EL (cell line): ENCODE measurements at places on chromosomes 12 and 14.

- no peak for DNase-seq
These were observed 200.2 kb downstream of the TMTC3 start for GRCh38 chr12:88342251-88342806.

DNA sequence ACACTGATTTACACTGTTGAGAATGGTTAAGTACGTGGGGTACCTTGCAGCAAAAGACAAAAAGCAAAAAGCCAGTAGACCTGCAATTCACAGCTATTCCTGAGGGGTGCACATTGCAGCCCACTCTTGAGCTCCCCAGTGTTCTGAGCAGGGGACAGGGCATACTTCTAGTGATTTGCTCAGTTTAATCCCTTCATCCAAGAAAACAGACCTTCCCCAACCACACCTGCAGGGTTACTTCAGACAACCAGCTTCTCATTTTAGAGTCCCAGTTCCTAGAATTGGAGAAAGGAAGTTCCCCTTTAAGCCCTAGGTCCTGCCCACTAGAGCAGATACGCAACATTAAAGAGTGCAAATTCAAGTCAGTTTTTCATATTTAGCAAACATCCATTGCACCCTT lies 3.6 kb upstream of the WSB2 start:
- no peak for DNase-seq

- no peak for DNase-seq
These were observed 20.2 kb downstream of the PCBP2 start for GRCh38 chr12:53472056-53472582.

DNA sequence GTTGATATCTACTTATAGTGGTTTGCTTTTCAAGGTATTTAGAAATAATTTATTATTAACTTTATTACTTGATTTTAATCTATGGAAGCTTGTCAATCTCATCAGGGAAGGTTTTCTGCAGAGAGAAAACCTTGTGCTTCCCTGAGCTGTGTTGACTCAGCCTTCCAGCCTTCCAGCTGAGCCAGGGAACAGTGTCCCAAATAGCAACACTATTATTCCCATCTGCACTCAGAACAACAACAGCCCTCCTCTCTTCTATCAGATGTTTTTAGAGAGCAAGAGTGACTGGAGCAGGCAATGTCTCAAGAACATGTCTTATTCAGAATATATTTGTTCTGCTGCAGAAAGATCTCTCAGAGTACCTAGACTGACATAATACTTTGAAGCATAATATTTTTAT lies 389.9 kb upstream of the GARIN6 start:
- DNase-seq, result no peak

DNA sequence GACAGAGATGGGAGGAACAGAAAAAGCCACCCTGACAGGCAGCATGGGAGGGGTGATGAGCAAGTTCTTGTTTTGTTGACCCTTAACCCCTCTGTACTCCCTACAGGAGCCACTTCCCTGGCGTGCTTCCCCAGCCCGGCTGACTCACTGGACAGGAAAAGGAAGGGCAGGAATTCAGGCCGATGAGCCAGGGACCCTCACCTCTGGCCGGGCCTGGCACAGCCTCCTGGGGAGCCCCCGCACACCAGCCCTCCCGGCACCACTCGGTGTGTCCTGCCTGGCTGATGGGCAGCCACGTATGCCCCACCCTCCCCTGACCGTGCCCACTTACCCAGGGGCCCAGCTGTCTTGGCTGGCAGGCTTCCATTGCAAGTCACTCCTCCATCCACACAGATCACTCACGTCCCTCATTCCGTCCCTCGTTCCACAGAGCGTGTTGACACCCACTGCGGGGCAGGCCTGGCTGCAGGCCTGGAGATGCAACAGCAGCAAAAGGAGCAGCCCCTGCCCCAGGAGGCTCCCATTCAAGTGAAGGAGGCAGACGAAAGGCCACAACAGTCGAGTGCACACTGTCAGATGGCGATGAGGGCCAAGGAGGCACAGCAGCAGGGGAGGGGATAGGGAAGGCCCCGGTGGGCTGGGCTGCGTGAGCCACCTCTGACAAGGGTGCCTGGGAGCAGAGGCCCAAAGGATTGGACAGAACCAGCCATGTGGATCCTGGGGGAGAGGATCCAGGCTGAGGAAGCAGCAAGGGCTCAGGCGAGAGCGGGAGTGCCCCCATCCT lies 19.7 kb upstream of the CD9 start:
- peak; percentile 93 for DNase-seq

- DNase-seq, result no peak
These were observed 136.8 kb upstream of the PTPRB start for GRCh38 chr12:70774055-70774454.

DNA sequence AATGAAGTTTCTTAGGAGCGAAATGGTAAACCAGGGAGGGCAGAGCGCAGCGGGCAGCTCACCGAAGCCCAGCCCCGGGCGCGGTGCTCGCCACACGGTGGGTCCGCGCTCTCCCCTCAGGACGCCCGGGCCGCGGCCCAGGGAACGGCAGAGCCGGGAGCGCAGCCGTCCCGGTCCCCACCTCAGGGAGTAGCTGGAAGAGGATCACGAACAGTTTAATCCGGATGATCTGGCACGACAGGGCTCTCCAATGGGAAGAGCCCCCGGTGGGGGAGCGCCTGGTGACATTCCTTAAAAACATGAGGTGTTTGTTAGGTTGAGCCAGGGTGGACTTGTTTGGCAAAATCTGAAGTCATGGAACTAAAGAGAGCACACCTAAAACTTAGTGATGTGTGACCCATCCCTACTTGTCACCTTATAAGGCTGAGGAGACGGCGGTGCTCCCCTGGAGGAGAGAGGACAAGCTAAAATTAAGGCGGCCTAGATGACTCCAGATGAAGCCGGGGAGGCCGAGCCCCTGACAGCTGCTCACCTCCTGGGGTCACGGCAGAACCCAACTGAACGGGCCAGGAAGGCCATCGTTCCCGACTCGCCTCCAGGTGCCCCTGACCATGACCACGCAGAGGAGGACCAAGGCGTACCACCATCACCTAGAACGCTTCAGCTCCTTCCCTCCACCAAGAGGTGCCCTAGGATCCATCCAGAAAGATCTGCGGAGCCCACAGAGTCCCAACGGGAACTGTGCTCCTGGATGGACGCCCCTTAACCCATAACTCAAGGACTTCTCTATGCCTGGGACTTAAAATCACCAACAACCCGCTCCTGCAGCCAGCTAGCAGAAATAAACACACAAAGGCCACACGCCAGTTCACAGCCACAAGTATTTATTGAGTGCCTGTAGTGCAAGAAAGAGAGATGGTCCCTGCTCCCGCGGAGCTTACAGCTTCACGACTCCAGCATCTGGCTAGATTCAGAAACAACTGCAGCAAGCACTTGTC lies 866 bp upstream of the PITPNM2 start:
- DNase-seq, result peak; percentile 21

GRCh38 chr14:23694949-23695663 lies 58.9 kb downstream of the DHRS2 start:
- DNase-seq, result no peak

DNA sequence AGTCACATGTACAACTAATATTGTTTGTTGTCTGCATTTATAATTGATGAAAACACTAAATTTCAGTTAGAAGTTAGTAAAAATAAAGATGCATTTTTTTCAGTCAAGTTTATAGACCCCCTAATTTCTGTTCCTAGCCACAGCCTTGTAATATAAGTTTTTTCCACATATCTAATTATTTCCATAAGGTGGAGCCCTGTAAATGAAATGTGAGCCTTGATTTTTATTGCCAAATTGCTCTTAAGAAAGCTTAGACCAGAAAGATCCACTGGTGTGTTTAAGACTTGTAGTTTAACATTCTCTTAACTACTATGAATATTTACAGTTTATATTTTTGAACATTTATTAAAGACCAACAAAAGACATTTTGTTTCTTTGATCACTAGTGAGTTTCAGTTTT lies 322.1 kb upstream of the RGS6 start:
- no peak for DNase-seq

DNA sequence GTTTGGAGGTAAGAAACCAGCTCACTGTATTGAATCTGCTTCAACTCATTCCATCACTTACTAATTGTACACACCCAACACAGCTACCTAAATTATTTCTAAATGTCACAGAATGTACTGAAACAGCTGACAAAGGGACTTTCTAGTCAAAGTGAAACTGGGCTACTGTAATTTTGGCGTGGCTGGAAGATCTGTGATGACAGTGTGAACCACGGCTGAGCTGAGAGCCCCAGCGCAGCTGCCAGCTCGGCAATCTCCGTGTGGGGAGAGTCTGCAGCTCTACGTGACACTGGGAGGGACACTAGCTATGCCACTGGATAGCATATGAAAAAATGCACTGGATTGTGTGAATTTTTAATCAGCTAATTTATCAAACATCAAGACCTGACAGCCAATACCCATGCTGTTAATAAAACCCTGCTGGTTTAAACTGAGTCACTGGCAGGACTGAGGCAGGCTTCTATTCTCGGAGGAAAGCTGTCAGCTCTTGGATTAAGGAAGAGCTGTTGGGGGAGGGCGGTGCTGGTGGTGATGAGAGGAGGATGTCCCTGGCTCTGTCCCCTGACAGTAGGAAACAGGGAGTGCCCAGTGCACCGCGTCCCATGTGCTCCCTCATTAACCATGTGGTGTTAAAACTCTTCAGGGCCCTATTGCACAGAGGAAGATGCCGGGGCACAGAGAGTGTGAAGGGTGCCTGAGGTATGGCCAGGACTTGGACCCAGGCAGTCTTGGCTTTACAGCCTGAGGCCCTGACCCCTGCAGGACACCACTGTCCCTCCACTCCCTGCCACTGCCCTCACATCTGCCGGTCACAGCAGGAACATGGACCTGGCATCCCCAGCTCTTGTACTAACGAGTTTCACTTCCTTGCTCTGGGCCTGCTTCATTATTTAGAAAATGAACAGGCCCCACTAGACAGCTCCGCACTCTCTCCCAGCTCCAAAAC lies 13.3 kb downstream of the SLC15A4 start:
- no peak for DNase-seq

GRCh38 chr12:14261861-14262260 lies 103.6 kb upstream of the ATF7IP start:
- no peak for DNase-seq

DNA sequence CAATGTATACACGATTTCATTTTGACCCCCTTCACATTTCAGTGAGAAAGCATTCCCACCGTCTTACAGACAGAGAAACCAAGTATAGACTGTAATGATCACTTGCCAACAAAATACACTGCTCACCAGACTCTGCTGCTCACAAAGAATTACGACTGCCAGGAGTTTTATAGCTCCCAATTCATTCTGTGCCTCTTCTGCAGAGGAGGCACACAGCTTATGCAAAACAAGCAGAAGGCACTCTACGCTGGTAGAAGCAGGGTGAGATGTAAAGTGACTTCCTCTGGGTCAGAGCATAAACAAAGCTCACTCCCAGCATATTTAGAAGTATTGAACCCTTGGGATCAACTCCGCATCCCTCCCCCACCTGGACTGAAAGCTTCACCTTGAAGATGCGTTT lies 14.6 kb downstream of the SPTB start:
- no peak for DNase-seq

DNA sequence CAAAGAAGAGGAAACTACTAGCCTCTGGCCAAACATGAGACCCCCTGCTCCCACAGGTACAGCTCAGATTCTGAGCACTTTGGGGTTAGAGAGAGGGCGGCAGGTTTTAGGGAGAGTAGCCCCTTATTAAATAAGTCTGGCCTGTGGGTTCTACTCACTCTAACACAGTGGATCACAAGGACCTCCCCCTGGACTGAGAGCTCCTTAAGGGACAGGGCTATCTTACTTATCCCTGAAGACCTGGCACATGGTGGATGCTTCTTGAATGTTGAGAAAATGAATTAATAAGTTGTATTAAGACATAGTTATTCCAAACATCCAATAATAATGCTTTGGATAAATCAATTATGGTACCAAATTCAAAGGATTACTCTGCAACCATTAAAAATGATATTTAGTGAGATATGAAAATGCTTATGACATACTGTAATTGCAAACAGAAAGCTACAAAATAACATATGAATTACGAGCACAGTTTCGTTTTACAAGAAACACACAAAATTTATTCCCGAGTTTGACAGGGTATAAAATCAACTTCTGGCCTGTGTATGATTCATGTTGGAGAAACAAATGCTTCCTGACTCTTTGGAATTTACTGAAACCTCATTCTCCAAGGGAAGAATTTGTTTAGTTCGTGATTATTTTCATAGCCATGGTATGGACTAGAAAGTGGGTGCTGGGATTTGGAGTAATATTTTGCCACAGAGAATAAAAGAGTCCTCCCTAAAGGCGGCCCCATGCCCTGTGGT lies 59.3 kb upstream of the BDKRB2 start:
- DNase-seq, result peak; percentile 86

- DNase-seq, result peak; percentile 79
These were observed 41.1 kb downstream of the AREL1 start for GRCh38 chr14:74671789-74672188.

GRCh38 chr12:3152892-3153291 lies 75.7 kb downstream of the TSPAN9 start:
- no peak for DNase-seq

DNA sequence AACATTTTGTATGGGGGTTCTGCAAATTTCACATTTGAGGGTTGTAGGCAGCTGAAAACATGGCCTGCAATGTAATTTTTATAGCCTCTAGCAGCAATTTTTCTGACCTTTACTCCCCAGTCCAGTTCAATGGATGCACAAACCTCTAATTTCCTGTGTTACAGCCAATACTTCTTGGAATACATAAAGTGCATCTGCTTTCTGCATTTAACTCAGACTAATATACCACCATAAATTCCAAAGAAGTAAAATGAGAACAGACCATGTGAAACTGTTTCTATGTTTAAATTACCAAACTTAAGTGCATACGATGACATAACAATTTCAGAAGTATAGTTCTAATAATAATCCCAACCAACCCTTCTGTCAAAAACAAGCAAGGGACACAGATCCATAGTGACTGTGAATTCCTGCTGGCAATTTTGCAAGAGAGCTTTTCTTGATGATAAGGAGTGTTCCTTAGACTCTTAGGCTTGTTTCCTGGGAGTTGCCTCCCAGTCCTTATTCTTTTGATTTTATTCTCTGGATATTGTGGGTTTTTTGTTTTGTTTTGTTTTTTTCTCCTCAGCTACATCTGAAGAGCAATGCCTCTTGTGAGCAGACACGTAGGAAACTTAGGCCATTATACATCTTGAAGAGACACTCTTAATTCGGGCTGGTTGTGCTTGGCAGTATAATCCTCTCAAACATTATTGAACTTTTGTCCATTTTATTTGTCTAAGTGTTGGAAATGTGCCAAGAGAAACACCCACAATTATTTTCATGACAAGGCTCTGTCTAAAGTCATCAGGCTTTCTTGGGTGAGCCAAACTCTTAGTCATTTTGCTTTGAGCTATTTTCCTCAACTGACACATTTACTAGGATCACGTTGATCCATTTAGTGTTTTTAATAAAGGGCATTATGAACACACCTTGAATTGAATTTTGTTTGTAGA lies 51.3 kb upstream of the RERGL start:
- DNase-seq, result peak; percentile 63

DNA sequence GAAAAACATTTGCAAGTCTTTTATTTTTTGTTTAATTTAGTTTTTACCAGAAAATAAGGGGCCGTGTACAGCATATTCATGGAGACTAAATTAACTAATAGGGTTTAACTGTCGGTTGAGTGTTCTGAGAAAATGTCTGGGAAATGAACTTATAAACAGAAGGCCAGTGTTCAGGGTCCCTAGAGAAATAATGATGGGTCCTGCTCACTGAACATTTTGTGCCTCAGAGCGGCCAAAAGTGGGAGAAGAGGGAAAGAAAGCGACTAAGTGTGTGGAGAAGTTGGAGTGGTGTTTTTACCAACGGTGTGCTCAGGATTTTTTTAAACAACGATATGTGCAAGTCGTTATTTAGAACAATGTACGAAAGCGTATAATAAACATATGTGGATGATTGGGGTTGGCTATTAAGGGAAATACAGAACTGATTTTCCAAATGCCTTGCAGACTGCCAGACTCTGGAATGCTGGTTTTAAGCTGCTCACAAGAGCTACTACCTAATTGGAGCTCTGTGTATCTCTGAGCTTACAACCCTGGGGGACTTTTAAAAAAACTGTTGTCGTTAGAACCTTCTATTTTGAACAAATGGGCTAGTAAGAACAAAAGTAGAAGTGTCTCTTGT lies 166.7 kb downstream of the SLC38A4 start:
- peak; percentile 25 for DNase-seq
